NCI-H446 (cell line): ENCODE measurements at places on chromosomes 12 and 14.

DNA sequence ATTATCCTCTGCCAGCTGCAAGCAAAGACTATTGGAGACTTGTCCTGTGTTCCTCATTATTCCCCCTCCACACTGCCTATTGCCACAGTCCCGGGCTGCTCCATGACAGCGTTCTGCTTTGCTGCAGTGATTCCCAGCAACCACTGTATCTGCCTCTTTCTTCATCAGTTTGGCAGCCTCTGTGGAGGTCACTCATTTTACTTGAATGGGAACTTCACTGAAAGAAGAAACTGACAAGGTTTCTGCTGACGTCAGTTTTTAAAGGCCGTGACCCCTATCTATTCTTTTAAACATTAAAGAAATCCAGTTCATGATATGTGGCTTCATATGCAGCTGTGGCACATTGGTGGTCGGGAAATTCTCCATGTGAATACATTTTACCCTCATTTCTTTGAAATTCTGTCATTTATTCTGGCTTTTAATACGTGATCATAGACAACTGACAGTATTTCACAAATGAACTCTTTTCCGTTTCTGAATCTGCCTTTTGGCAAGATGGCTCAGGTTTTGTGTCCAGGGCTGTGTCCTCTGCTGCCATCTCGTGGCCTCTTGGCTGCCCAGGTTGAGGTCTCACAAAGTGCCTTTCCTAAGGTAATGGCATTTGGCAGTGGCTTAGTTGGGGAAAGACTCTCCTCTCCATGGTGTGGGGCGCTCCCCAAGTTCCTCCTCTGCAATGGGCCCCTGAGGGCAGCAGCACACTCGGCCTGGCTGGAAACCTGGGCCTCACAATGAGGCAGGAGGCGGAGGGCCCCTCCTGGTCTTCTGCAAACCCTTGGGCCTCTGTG lies 5.8 kb downstream of the TMEM253 start:
- peak; percentile 82 for DNase-seq

DNA sequence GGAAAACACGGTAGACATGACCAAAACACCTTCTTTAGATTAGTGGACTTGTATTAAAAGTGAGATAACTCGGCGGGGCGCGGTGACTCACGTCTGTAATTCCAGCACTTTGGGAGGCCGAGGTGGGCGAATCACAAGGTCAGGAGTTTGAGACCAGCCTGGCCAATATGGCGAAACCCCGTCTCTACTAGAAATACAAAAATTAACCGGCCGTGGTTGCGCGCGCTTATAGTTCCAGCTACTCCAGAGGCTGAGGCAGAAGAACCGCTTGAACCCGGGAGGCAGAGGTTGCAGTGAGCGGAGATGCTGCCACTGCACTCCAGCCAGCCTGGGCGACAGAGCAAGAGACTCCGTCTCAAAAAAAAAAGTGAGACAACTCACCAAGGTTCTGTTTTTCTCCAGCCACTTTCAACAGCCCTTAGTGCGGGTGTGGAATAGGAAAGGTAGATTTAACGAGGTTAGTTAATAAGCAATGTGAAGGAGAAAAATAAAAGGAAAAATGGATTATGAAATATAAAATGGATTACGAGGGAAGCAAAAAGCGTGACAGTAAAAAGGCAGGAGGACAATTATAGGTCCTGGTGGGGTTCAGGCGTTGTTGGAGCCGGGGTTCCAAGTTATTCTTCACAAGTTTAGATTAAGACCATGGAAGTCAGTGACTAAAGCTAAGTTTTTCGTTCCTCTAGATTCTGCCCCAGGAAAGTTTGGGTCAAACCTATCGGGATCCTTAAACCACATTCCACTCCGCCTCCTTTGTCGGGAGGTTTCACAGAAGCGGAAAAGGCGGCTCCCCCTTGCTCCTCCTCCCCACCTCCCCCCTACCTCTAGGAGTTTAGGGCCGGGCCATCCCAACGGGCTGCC lies 534 bp downstream of the PPP2R3C start:
- no peak for DNase-seq

GRCh38 chr12:119444462-119445044 lies 110.0 kb downstream of the CCDC60 start:
- peak; percentile 65 for DNase-seq

- no peak for DNase-seq
These were observed 436.9 kb upstream of the TMEM132C start for GRCh38 chr12:127830065-127830460.

DNA sequence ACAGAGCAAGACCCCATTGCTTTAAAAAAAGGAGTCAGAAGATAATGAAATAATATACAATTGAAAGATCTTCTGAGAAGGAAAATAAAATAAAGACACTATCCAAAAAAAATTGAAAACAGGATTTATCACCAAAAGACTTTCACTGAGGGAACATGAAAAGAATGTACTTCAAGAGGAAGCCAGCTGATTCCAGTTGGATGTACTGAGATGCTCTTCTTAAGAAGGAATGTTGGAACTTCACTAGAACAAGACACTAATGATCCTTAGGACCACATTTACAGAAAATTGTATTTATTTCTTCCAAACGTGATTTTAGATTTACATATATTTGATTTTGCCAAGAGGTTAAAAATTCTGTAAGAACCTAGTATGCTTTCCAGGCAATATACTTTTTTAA lies 65.6 kb upstream of the CNOT2 start:
- no peak for DNase-seq

DNA sequence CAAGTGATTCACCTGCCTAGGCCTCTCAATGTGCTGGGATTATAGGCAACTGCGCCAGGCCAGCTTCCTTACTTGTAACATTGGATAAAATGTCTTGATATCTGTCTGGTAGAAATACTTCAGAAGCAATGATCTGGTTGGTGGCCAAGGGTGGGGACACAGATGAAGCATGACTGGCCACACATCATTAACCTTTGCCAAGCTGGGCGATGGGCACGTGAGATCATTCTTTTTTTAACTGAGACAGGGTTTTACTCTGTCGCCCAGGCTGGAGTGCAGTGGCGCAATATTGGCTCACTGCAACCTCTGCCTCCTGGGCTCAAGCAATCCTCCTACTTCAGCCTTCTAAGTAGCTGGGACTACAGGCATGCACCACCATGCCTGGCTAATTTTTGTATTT lies 31.1 kb downstream of the PLEKHH1 start:
- DNase-seq = no peak

GRCh38 chr14:75298187-75298965 lies 19.7 kb downstream of the FOS start:
- no peak for DNase-seq

DNA sequence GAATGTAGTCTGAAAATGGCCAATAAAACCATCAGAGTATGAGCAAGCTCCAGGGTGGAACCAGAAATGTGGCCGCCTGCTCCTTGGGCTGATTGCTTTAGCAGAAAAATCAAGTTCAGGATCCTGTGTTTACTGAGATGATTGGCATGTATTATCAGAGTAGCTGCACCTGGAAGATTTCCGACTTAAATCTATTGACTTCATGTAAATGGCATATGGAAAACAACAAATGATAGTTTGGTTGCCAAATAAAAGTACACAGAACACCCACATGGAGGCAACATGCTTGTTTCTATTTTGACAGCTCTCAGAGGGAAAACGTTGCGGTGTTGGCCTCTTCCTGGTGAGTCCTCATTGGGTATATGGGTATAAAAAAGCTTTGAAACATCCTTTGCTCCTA lies 31.3 kb downstream of the SOCS2 start:
- peak; percentile 13 for DNase-seq

DNA sequence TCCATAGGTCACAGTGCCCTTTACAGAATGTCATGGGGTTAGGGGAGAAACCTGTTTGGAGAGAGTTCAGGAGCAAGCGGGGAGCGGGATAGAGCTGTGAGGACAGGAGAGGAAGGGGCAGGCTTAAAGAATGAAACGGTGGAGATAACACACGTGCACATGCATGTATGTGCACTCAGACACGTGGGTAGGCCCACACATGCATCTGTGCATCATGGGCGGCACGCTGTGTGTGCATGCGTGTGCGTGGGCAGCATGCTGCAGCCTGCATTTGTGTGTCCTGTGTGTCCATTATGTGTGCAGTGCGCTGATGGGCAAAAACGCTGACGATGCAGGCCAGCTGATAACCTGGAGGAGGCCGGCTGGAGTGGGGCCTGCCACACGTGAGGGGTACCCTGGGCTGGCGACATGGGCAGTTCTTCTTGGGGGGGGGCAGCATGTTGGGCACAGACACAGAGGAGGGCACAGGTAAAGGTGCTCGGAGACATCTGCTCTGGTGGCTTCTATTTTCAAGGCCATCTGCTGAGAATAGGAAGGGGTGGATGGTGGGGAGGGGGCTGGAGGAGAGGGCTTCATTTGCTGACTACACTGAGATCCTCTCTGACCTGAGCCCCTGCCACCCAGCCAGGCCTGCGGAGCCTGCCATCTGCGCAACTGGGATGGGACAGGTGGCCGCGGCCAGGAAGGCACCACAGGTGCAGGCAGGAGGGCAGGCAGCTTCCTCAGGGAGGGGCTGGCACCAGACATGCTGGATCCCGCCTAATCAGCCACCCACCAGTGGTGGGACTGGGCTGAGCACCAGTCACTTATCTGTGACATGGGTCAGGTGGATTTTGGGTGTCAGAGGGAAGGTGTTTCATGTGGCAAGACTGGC lies 4.6 kb upstream of the ANKRD9 start:
- DNase-seq = no peak

- DNase-seq = no peak
These were observed 1.1 kb upstream of the SUSD6 start for GRCh38 chr14:69610020-69610873.

GRCh38 chr12:95411057-95411456 lies 62.9 kb upstream of the METAP2 start:
- DNase-seq = no peak

DNA sequence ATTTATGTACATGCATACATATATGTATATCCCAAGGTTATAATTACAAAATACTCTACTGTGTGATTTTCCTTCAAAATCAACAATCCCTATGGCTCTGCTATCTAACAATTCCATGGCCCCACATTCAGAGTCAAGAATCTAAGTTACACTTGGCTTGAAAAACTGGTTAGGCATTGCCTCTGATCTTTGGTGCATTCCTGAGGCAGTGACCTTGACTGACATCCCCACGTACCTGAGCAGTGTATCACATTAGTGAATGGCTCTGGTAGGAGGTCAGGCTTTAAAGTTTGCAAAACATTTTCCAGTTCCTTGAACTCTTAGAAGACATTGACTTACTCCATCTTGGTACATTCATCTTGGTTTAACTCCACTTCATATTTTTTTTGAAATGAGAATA lies 8.5 kb upstream of the STON2 start:
- DNase-seq = no peak

DNA sequence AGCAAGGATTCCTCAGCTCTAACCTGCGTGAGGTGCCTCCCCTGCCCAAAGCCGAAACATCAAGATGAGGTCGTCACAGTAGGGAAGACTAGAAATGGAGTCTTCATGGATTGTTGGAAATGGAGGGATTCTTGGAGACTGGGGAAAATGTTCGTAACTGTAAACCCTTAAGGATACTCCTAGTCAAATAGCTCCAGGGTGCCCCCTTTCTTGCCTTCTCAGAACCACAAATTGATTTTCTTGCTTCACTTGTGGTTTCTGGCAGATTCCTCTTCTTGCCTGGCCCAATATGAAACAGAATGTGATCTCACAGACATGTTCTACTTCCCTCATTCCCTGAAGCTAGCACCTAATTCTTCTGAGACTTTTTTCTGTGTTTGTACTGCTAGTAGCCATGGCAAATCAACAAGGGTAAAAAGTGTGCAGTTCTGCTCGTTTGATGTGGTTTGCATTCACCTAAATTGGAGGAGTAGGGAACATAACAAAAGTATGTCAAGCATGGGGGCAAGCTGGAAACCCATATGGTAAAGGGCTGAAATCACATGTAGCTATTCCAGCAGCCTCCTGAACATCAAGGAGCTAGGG lies 332.0 kb downstream of the PAWR start:
- no peak for DNase-seq

DNA sequence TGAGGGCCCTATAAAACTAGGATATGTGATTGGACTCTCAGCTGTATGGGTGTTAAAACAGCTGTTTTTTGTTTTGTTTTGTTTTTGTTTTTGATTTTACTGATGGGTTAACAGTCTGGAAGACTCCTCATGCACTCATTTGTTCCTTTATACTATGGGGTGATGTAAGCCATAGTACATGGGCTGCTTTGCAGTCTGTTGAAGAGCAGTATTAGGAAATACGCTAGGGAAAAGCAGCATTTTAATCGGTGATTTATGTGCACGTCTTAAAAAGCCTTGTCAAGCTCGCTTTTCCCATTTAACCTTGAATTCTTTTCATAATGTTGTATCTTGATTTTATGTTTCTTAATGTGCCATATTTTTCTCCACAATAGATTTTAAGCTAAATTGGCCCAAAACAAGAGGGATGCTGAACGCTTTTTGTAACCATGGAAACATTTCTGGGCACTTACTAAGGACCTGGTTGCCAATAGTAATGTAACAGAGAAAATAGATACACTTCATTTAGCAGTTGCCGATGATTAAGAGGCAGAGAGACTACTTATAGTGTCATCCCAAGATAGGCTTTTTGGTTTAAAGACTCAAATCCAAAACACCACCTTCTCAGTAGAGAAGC lies 244.0 kb downstream of the SNAPC1 start:
- no peak for DNase-seq

DNA sequence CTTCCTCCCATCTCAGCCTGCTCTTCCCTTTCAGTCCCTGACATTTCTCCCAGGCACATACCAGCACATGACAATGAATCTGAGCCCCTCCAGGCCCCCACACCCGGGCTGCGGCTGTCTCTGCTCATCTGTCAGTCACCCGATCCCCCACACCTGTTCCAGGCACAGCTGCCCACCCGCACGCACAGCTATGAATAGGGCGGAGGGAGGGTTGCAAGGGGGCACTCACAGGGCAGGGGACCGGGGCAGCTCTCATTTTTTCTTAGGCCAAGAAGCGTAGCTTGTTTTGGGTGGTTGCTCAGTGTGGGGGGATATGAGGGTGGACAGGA lies 43.7 kb upstream of the TSPAN9 start:
- DNase-seq = no peak

- no peak for DNase-seq
These were observed 1.9 kb upstream of the ACTR10 start for GRCh38 chr14:58198086-58198485.

GRCh38 chr12:70605976-70606375 lies 31.3 kb downstream of the PTPRB start:
- no peak for DNase-seq

GRCh38 chr12:16198884-16199283 lies 78.6 kb downstream of the SLC15A5 start:
- DNase-seq = no peak

DNA sequence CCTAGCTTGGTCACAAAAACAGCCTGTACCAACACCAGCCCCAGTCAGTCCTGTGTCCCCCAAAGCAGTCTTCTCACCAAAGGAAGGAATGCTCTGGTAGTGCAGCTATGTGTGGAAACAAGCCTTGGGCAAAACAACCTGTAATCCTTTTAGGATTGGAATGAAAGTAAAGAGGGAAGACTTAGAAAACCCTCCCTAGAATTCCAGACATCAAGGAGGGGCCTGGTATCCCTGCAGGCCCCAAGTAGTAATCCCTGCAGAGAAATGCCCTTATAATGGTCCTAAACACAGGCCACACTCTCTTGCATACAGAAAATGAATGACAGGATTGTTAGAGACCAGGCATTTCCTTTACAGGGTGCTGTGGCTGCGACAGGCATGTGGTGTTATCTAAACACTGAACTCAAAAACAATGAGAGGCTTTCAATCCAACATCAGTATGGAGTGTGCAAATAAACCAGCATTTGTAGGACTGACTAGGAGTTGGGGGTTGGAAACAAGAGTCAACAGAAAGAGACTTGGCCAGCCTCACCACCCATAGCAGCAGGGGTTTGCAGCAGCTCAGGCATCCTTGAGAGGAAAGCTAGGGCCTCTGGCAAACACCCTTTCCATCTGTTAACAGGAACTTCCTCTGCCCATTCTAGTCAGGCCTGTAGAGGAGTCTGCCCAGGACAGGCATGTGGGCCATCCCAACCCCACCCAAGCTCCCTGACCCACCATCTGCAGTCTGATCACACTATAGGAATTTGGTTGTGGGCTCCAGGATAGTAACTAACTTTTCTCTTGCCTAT lies 59.1 kb downstream of the DCAF5 start:
- peak; percentile 27 for DNase-seq
